ENCODE measurements at places on chromosomes 5 and 9.

DNA sequence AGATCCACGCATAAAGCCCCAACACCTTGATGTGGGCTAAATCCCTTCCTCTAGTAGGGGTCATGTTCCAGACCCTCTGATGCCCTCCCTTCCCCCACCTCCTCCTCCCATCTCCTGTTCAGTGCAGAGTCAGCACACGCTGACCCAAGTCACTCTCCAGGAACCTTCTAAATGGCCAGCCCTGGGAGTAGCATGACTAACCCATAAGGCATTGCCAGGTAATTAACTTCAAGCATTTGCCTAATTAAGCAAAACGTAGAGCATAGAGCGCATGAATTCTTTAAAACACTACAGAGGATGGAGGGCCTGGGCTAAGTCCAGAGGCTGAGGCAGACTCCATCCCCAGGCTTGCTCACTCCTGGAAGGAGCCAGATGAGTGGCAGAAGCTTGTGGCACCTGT lies 276.3 kb upstream of the MSX2 start:
- DNase-seq, result no peak

GRCh38 chr9:37480759-37481158 lies 5.0 kb upstream of the POLR1E start:
- DNase-seq, result no peak

- DNase-seq, result no peak
Measured at GRCh38 chr5:118628660-118629354, 359.5 kb downstream of the DTWD2 start.

DNA sequence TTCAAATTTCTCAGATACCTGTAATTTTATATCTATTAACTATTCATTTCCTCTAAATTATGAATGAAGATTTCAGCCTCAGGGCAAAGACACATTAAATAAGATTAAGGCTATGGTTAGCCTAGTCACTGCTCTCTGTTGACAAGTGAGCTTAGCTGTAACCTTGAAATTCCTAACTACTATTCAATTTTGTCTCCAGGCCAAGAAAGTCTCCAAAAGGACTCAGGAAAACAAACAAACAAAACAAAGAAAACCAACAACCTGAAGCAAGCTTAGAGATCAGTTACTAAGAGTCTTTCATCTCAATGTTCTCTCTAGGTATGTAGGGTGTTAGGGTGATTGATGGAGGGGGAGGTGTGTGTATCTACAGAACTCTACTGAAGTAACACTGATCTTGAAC lies 9.6 kb upstream of the CTNNAL1 start:
- DNase-seq, result no peak

- DNase-seq, result peak; percentile 100
Measured at GRCh38 chr9:98222885-98223691, 30.7 kb upstream of the CORO2A start.

DNA sequence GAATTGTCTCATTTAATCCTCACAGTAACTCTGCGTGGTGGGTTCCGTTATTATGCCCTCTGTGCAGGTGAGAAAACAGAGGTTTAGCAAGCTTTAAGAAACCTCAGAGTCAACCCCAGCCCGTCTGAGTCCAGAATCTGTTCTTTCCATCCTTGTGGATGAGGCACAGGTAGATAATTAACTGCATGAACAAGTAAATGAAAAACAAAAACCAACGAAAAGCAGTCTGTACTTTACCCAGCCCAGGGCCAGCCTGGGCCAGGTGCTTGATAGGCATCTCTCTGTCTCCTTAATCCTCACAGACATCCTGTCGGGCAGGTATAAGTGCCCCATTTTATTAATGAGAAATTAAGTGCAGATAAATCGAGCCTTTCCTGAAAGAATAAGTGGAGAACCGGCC lies 25.3 kb upstream of the CXCL14 start:
- no peak for DNase-seq

- DNase-seq, result no peak
Measured at GRCh38 chr9:136975644-136976043, 1.7 kb upstream of the PTGDS start.

GRCh38 chr5:93532370-93532769 lies 48.6 kb downstream of the NR2F1-AS1 start:
- DNase-seq, result peak; percentile 77

GRCh38 chr9:115349542-115349941 lies 231.6 kb upstream of the TNC start:
- peak; percentile 70 for DNase-seq

DNA sequence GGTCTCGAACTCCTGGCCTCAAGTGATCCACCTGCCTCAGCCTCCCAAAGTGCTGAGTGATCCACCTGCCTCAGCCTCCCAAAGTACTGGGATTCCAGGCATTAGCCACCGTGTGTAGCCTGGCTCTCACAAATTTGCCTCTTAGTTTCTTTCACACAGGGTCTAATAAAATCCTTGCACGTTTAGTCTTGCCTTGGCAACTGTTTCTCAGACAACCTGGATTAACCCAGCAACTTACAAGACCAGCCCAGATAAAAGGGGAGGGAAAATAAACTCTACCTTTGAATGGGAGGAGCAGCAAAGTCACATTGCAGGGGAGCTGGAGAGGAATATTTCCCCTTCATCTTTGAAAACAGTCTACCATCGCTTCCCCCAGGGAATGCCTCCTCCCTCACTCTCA lies 29.3 kb upstream of the GNA14 start:
- no peak for DNase-seq

DNA sequence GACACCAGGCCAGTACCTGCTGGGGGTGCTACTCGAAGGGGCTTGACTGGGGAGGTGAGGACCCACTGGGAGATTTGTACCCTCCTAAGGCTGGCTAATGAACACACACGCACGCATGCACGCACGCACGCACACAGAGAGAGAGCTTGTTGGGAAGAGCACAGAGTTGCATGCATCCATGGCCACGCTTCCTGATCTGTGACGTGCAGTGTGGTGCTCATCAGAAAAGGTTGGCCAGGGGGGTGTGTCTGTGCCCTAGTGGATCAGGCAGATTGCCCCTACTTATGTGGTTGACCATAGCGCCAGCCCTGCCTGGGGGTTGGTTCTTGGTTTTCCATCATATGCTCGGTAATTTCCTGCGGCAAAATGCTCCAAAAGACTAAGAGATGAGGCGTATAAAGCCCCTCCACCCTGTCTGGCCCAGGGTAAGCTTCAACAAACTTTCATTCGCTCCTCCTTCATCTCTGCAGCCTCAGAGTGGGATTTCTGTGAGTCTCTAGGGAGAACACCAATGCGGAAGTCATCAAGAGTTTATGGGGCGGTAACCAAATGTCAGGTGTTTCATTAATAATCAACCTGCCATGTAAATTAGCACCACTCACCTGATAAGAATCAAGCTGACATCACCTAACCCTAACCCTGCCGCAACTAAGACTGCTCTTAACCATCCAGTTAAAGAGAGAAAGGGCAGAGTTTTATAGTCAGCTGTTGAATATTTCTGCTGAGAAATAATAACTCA lies 8.0 kb upstream of the GFI1B start:
- DNase-seq, result no peak

GRCh38 chr5:167001246-167001645 lies 1290.2 kb upstream of the WWC1 start:
- DNase-seq, result no peak

- DNase-seq, result no peak
Measured at GRCh38 chr9:84387821-84388220, 47.3 kb upstream of the SLC28A3 start.

DNA sequence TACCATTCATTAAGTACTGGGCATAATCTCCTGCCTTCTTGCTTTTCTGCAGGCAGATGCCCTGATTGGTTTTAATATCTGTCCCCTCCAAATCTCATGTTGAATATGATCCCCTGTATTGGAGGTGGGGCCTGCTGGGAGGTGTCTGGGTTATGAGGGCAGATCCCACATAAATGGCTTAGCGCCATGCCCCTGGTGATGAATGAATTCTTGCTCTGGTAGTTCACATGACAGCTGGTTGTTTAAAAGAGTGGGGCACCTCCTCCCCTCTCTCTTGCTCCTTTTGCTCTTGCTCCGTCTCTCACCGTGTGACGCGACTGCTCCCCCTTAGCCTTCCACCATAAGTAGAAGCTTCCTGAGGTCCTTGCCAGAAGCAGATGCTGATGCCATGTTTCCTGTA lies 564.0 kb upstream of the BRINP1 start:
- DNase-seq, result no peak

GRCh38 chr5:60483050-60483449 lies 216.9 kb downstream of the DEPDC1B start:
- peak; percentile 46 for DNase-seq

DNA sequence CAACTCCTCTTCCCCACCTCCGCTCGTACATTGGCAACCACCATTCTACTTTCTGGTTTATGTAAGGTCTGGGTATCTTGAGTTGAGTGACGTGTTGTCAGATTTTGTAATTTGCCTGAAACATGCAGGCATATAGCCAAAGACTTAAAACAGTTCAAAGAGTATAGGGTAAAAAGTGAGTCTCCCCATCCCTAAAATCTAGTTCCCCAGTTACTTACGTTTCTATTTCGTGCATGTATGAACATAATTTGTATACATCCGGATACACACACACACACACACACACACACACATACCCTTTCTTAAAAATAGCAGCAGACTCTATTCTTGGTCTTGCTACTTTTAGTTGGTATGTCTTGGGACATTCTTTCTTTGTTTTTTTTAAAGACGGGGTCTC lies 915 bp downstream of the HSDL2 start:
- no peak for DNase-seq

- no peak for DNase-seq
Measured at GRCh38 chr9:89592213-89592815, 12.5 kb upstream of the GADD45G start.

DNA sequence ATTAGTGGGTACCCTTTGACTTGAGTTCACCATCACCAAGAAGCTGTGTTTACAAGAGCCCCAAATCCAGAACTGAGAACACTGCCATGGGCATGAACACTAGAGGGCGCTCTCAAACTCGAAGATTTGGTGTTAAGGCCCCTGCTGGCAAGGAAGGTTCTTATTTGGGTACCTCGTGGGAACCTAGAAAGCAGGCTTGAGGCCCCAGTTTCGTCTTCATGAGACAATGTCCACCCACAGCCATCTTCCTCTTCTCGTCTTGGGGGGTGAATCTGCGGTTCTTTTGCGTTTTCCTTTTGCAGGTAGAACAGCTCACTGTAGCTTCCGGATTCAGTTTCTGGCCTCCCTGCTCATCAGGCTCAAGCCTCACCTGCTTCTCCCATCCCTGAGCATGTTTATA lies 184.0 kb downstream of the SEMA5A start:
- DNase-seq, result peak; percentile 76

- DNase-seq, result no peak
Measured at GRCh38 chr5:50995285-50995942, 329.0 kb downstream of the PARP8 start.

- DNase-seq, result peak; percentile 21
Measured at GRCh38 chr9:20512636-20513035, 109.7 kb downstream of the MLLT3 start.
